ENCODE measurements at places on chromosomes 6 and 20.

DNA sequence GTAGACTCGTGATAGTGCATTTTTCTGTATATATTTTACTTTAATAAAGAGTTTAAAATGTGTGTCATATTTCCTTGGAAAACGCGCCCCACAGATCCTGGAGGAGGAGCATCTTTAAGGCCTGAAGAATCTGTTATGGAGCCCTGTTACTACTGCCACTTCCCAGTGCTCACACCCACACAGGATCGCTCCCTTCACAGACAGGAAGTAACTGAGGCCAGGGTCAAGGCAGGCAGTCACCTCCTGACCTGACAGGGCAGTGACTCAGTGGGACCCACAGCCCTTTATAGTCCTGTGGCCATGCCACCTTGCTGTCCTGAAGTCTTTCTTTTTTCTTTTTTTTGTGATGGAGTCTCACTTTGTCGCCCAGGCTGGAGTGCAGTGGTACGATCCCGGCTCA lies 9.0 kb downstream of the RRBP1 start:
- DNase-seq: no peak

DNA sequence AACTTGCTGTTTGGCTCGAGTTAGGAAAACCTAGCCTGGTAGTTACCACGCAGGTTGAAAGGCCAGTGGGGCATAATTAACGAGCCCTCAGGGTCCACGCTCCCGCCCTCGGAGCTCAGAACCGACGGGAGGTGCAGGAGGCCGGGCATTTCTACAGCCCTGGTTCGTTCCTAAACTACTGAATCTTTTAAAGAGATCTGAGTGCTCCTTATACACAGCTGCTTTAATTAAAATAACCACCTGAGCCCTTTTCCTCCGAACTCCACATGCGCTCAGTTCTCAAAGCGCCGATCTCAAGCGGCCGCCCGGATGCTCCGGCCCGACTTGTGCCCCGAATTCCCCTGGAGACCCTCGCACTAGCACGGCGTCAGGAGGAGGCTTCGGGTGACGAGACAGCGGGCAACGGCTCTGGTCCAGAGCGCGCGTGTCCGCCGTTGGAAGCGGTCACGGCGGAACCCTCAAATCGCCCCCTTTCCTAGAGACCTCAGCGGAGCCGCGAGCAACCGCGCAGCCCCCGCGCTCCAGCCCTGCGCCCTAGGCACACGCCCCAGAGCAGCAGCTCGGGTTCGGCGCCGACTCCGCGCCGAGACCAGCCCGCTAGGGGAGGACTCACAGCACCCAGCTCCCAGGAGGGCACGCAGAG lies 397 bp downstream of the WDR27 start:
- DNase-seq: no peak

DNA sequence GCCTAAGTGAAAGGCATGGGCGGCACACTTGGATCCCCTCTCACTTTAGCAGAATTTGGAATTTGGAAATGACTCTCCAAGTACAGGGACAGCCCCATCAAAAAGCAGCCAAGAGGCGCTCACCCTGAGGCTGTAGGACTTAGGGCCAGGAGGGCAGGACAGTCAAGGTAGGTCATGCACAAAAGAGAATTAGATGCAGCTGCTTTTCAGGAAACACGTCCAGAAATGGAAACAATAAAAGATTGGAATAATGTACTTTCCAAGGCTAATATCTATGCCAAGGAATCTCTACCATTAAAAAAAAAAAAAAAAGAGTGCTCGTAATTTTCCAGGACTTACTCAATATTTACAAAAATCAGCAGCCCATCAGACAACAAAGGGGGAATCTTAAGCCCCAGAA lies 19.9 kb downstream of the PREP start:
- no peak for DNase-seq

GRCh38 chr6:116158641-116159040 lies 32.7 kb upstream of the COL10A1 start:
- DNase-seq: no peak

DNA sequence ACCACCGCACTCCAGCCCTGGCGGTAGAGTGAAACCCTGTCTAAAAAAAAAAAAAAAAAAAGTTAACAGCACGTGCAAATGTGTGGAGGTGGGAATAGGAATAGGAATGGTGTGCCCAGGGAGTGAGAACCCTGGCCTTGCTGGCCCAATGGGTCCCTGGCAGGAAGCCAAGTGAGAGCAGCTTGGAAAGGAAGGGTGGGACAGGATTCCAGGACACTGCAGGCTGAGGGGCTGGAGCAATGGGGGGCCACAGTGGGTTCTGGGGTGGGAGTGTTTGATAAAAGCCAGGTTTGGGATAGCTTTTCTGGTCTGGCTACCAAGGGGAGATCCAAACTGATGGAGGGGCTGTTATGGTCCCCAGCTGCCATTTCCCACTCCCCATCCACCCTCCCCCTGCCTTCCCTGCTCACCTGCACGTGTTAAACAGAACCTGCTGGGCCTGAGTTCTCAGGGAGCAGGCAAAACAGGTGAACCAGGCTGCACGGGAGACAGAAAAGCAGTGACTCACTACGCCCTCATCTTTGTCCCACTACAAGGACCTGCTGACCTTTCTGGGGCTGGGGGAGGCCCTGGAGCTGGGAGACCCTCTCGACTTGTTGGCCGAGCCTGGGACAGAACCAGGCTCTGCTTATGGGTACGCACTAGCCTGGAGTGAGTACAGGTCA lies 3.3 kb downstream of the SUN5 start:
- no peak for DNase-seq

DNA sequence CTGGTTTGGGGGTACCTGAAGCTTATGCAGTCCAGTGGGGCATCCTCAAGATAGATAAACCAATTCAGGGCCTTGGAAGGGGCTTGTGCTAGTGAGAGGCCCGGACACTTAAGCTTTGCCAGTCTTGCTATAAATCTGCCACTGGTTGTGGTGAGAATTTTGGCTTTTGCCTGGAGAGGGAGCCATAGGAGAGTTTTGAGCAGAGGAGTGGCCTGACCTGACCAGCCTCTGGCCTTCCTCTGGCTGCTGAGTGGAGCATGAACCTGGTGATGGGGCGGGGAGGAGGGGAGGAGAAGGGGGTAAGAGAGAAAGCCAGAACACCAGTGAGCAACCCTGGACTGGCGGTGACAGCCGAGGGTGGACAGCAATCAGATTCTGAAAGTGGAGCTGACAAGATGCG lies 7.1 kb downstream of the TMEM74B start:
- no peak for DNase-seq

GRCh38 chr20:15859061-15859460 lies 714.2 kb downstream of the KIF16B start:
- no peak for DNase-seq

DNA sequence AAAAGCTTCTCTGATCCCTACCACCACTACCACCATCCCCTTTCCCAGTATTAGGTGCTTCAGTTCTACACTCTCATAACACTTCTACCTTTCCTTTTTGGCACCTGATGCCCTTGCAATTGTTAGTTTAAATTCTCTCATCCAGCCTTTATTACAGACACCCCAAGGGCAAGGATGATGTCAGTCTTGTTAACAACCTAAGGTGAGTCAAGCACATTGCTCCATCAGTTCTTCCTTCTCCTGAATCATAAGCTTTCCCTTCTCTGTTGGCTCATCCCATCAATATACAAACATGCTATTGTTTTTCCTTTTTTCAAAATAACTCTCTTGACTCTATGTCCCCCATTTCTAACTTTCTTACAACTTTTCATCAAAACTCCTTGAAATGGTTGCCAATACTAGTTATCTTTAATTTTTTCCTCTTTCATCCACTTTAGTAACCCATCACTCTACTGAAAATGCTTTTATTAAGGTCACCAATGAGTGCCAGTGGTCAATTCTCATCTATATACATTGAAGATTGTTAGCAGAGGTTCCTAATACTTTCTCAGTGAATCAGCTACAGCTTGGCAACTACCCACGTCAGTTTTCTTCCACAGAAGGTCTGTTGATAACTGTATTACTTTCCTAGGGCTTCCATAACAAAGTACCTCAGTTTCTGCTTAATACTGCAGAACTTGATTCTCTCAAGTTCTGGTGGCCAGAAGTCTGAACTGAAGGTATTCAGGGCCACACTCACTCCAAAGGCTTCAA lies 97.1 kb upstream of the FLRT3 start:
- DNase-seq: no peak

- peak; percentile 41 for DNase-seq
Measured at GRCh38 chr6:169831450-169832246, 80.2 kb downstream of the ERMARD start.

DNA sequence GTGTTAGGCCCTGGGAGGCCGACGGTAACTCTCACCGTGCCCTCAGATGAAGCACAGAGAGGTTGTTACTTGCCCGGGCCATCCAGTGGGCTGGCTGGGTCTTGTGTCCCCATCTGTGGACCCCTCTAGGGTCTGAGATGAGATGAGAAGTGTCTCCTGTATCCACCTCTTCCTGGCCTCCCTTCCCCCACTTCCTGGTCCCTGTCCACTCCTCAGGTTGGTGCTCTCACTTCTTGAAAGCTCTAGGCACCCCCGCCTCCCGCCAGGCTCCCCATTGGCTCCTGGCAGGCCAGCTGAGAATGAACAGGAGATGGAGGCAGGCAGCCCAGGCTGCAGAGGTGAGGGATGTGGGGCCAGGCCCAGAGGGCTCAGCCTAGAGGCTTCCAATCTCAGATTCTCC lies 1.5 kb downstream of the MMP24OS start:
- no peak for DNase-seq

- DNase-seq: no peak
Measured at GRCh38 chr6:3540253-3540820, 83.5 kb upstream of the SLC22A23 start.

DNA sequence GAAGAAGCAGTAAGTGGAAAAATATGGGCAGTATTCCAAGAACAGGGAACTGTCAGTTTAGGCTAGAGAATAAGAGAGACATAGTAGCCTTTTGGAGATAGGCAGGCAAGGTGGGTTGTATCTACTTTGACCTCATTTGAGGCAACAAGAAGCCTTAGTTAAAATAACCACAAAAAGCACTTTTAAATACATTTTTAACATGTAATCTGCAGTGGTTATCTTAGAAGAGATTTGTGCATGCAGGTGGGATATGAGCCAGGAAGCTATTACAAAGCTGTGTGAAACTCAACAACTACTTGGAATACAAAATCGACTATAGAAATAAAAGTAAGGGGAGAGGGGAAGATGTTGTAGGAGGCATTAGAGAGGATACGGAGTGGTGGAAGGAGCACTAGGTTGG lies 143.7 kb upstream of the MCHR2 start:
- no peak for DNase-seq

DNA sequence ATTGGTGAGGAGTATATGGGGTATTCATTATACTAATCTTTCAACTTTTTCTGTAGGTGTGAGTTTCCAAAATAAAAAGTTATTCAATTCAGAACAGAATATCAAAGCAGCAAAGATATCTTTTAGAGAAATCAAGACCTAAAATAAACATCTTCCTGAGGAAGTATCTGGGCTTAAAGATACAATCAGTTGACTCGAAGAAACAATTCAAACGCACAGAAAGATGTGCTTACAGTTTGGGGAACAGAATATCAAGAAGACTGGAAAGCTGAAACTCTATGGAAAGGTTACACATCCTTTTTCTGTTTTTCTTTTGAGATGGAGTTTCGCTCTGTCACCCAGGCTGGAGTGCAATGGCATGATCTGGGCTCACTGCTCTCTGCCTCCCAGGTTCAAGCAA lies 36.2 kb upstream of the SAYSD1 start:
- DNase-seq: no peak

DNA sequence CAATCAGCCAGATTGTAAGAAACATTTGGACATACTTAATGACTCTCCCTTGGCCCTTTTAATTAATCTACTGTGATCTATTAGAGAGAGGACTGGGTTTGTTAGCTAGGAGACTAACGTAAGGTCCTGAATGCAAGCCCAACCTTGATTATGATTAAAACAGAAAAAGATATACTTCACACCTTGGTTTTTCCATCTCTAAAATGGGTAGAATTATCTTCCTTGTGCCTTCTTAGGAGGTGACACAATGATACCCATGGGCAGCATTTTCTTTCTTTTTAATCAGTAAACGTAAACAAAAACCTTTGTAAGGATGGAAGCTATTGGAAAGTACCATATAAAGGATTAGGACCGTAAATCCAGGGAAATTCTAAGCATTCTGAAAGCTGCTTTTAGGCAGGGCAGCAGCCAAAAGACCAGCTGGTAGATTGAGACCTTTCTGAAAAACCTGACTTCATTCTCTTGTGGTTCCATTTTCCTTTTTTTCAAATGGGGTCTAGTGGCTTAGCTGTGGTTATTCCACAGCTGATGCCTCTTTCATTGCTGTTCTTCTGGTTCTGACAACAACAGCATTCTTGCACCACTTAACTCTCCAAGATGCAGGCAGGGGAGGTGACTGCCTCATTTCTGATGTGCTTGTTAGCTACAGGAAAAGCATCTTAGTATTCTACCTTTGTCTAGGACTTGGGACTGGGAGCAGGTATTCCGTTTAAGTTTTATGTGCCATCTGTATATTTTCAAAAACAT lies 27.4 kb downstream of the RREB1 start:
- no peak for DNase-seq

- no peak for DNase-seq
Measured at GRCh38 chr20:16474363-16474762, 98.9 kb downstream of the KIF16B start.

Measured in Panc1 (cell line).